ENCODE measurements at places on chromosomes 7 and 10.
A peak's percentile ranks its signal among the peaks of the same experiment; 100 is the strongest.

DNA sequence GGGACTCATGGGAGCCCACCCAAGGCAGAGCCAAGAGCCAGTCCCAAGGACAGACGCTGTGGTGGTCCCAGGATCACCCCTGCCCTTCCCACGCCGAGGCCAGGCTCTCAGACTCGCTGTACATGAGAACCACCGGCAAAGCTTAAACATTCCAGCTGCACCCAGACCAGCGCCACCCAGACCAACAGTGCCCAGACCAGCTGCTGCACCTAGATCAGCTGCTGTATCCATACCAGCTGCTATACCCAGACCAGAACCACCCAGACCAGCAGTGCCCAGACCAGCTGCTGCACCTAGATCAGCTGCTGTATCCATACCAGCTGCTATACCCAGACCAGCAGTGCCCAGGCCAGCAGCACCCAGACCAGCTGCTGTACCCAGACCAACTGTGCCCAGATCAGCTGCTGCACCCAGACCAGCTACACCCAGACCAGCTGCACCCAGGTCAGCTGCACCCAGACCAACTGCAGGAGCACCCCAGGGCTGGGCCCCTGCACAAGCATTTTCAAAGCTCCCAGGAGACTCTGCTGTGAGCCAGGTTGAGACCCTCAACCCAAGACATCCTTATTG is 47.9 kb upstream of the CNPY1 start:
- DNase-seq: no peak

DNA sequence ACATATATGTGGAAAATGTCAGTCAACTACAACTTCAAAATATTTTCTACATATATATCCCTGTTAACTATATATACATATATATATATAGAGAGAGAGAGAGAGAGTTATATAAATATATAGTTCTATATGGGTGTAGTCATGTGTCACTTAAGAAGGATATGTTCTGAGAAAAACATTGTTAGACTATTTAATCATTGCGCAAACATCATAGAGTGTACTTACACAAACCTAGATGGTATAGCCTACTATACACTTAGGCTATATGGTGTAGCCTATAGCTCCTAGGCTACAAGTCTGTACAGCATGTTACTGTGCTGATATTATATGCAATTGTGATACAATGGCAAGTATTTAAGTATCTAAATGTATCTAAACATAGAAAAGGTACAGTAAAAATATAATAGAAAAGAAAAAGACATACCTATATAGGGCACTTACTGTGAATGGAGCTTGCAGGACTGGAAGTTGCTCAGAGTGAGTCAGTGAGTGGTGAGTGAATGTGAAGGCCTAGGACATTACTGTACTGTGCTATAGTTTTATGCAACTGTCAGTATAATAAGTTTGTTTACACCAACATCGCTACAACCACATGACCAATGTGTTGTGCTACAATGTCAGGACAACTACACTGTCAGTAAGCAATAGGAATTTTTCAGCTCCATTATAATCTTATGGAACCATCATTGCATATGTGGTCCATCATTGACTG is 18.0 kb upstream of the FGL2 start:
- no peak for DNase-seq

GRCh38 chr7:36264123-36264801 is 111.2 kb downstream of the EEPD1 start:
- no peak for DNase-seq

- peak; percentile 45 for DNase-seq
These were observed 7.1 kb downstream of the SHH start for GRCh38 chr7:155804897-155805825.

DNA sequence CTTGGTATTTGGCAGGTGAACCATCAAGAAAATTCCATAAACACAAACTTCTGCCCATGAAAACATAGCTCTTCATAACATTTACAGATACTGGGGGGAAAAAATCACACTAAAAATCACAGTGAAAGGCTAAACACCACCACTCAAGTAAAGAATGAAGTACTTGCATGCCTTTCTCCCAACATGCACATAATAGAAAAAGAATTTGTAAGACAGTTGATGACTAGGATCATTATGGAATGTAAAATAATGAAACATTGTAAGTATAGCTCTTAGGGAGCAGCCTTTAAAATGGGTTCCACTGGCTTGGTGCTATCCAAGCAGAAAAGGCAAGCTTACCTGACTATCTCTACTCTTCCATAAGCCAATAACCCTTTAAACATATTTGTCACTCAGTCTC is 299.9 kb upstream of the LRRN3 start:
- no peak for DNase-seq

DNA sequence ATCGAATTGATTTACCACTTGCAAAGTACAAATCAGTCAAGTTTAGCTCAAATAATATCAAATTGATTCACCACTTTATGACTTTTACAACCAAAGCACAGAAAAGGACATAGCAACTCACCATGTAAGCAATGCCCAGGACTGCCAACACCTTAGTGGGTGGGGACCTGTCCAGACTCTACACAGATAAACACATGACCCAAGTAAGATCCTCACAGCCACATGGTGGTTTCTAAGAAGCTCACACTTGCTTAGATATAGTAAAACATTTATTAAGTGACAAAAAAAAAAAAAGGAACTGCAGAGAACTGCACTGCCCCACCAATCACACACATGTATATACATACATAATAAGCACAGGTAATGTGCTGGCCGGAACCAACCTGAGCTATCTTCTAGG is 116.2 kb downstream of the SLC25A13 start:
- DNase-seq: no peak

GRCh38 chr10:132692311-132692710 is 93.6 kb downstream of the NKX6-2 start:
- DNase-seq: no peak

DNA sequence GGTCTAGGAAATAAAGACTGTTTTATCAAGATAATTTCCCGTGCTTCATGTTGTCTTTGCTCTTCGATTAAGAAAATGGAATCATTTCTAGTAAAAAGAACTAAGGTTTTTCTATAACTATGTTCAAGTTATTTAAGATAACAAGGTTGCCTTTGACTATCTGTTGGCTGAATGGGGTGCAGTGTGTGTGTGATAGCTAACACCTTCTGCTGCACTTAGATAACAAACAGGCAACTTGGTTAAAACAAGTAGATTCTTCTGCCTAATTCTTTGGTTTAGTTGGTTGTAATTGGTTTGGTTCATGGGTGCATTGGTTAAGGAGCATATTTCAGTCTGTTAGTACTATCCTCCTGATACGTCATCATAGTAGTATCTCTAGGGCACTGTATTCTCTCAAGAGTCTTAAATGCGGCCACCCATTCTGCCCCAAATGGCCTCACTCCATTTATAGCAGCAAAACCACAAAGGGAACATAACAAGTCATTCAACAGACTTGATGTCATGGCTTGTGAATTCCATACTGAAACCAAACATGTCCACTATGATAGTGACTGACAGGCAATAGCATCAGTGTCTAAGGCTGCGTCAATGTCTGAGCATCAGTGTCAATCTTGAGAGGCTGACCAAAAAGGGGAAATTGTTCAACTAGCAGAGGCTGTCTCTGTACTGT is 55.7 kb downstream of the CCDC3 start:
- no peak for DNase-seq

DNA sequence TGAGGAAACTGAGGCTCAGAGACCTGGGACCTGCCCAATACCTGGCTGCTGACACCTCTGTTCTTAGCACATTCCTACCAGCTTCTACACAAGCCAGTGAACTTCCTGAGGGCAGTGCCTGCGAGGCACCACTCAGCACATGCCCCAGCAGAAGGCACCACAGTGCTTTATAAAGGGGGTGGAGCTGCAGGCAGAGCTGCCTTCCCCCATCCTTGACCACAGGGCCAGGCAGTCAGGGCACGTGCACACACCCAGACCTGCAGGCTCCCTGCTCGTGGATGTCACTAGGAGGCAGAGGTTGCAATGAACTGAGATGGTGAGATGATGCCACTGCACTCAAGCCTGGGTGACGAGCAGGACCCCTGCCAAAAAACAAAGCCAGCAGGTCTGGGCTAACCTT is 39.2 kb upstream of the TUBB8 start:
- DNase-seq: no peak

DNA sequence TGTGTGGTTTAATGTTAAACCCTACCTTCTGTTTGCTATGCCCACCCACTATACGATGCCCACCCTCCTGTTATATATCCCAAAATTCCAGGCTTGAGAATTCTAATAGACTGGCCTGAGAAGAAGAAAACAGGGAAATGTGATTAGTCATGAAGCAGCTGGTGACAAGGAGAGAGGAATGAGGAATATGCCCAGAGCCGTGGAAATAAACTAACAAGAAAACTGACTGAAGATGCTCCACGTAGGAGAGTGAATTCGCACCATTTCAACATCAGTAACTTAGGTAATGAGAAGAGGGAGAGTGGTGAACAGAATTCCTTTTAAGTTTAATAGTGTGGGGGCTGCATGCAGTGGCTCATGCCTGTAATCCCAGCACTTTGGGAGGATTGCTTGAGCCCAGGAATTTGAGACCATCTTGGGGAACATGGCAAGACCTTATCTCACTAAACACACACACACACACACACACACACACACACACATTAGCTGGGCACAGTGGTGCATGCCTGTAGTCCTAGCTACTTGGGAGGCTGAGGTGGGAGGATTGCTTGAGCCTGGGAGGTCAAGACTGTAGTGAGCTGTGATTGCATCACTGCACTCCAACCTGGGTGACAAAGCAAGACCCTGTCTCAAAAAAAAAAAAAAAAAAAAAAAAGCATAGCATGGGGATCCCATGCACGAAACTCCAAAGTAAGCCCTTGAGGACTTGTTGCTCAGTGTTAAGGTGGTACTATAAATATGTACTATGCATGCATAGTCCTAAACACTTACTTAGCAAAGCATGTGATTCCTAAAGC is 16.1 kb upstream of the SYPL1 start:
- no peak for DNase-seq

GRCh38 chr7:116417593-116418345 is 81.8 kb upstream of the CAV2 start:
- no peak for DNase-seq

- no peak for DNase-seq
These were observed 111.5 kb downstream of the HDAC9 start for GRCh38 chr7:18607025-18607424.

DNA sequence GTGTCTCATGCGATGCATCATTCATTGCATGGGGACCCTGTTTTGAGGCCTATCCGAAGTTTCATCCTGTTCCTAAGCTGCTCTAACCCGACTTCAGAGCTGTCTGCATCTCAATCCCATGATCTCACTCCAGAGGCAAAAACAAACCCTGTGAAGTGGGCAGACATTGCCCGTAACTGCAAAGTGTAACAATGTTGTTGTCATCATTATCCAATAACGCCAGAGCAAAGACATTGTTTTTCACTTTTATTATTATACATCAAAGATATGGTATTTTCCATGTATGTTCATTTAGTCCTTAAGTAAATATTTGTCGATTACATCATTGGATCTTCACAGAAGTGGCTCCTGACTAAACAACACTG is 246.7 kb downstream of the KLF6 start:
- DNase-seq: no peak

DNA sequence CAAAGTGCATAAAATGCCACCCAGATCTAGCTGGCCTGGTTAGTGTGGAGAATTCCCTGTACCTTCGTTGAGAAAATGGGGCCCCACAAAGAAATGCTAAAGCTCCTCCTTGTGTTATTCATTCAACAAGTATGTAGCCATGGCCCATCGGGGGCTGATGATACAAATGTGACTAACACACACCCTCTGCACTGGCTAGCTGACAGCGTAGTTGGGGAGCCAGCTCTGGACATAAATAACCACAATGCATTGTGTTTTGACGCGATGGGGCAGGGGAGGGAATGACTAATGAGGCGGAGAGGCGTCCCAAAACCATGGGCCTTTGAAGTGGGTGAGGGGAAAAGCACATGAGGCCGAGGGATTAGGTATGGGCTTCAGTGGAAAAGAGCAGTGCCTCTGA is 28.2 kb upstream of the ASL start:
- no peak for DNase-seq

GRCh38 chr7:37536706-37537105 is 88.0 kb upstream of the ELMO1 start:
- no peak for DNase-seq

DNA sequence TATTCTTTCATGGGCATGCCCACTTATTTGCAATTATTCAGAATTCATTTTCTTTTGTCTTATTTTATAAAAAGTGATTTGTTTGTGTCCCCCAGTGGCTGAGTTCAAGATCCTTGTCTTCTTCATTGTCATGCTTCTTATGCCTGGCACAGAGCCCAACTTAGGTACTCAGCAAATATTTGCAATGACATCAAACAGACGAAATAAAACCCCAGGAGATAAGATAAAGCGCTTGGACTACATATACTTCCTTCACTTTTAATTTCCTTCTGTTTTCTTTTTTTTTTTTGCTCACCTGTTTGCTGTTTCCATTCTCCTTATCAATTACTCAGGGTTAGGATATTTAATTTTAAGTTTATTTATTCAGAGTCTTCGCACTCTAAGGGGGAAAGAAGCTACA is 225.0 kb downstream of the SDHAF3 start:
- no peak for DNase-seq

DNA sequence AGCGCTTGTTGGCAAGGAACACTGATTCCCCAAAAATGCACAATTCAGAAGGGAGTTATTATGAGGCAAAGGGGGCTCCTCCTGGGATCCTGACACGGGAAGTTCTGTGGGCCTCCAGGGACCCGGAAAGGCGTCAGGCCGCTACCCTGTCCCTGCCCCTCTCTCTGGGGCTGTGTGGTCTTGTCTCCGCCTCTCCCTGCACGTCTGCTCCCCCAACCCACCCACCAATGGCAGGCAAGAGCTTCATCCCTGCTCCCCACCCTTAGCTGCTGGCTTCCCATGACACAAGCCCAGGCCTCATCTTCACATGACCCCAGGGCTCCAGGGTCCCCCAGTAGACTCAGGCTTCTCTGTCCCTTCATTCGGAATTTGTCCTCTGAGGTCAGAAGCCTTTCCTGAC is 31.0 kb upstream of the ADRB1 start:
- DNase-seq: no peak

- DNase-seq: no peak
These were observed 102.4 kb downstream of the USP6NL start for GRCh38 chr10:11509036-11509435.

DNA sequence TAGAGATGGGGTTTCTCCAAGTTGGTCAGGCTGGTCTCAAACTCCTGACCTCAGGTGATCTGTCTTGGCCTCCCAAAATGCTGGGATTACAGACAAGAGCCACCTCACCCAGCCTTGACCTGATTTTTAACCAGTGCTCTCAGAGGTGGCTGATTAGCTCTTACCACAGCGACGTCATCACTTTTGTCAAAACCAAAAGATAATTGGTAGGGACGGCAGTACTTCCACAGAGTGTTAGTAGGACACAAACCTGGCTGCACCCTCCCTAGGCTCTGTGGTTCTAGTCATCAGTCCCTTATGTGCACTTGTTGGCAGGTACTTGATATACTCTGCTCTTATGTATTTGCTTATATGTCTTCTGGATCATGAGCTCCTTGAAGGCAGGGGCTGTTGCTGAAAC is 74.0 kb downstream of the GPR141 start:
- no peak for DNase-seq
